ENCODE measurements at places on chromosomes 2 and 18.

DNA sequence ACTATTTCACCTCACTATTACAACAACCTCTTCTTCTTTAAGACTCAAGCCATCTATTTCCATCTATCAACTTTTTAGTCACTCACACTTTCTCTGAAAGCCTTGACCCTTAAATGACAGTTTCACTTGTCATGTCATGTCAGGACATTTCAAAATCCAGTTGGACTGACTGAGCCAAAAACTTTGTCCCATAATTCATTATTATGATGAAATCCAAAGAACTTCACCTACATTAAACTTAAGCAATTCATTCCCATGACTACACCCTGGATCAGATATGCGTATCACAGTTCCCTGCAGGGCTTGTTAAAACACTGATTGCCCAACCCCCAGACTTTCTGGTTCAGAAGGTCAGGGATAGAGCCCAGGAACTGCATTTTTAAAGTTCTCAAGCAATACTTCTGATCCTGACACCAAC is 26.5 kb downstream of the LDAH start:
- no peak for DNase-seq

DNA sequence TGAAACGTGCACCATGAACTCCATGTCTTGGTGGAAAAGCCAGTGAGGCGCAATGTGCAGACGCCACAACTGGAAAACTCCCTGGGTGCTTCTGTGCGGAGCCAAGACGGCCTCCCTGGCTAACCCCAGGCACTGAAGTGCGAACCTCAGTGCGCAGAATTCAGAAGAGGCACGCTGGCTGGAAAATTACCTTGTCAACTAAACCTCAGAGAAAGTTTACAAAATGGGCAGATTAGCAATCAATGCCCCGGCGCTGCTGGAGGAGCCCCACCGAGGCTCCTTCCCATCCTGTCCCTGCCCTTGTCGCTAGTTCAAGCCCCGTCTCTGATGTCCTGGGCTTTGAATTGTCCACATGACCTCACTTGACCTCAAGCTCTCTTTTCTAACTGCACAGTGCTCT is 22.2 kb downstream of the SNORC start:
- DNase-seq, result no peak

- no peak for DNase-seq
Measured at GRCh38 chr2:111702119-111702803, 181.7 kb downstream of the ANAPC1 start.

- DNase-seq, result no peak
Measured at GRCh38 chr2:204370172-204370718, 175.0 kb upstream of the PARD3B start.

GRCh38 chr2:10798783-10799182 is 13.8 kb downstream of the PDIA6 start:
- no peak for DNase-seq

- no peak for DNase-seq
Measured at GRCh38 chr2:28356095-28356911, 36.4 kb upstream of the FOSL2 start.

- DNase-seq, result no peak
Measured at GRCh38 chr2:70671092-70671675, 96.8 kb downstream of the ADD2 start.

DNA sequence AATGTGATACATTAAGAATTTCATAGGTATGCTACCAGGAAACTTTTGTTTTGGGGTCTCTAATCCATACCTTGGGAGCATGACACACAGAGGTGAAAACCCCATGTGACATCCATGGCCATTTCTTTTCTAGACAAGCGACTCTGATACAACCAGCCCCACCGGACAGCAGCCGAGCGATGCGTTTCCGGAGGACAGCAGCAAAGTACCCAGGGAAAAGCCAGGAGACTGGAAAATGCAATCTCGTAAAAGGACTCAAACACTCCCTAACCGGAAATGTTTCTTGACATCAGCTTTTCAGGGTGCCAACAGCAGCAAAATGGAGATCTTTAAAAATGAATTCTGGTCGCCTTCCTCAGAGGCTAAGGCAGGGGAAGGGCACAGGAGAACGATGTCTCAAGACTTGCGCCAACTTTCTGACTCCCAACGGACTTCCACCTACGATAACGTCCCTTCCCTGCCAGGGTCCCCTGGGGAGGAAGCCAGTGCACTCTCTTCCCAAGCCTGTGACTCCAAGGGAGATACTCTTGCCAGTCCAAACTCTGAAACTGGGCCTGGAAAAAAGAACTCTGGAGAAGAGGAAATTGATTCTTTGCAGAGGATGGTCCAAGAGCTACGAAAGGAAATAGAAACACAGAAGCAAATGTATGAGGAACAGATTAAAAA is 48.9 kb downstream of the BMP10 start:
- no peak for DNase-seq

DNA sequence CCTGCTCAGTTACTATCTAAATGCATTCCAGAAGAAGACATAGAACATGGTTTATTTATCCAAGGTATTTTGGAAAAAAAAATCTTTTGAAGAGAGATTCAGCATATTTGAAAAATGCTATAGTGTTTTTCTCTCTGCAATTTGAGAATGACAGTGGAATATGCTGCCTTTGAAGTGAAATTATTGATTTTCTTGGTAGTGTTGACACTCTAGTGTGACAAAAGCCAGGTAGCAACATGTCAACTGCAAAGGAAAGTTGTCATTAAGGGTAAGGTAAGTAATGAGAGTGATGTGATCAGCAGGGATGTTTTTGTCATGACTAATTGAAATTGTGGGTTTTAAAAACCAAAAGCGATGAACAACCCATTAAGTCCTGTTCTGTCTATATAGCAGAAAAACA is 1387.1 kb upstream of the TMEFF2 start:
- DNase-seq, result no peak

DNA sequence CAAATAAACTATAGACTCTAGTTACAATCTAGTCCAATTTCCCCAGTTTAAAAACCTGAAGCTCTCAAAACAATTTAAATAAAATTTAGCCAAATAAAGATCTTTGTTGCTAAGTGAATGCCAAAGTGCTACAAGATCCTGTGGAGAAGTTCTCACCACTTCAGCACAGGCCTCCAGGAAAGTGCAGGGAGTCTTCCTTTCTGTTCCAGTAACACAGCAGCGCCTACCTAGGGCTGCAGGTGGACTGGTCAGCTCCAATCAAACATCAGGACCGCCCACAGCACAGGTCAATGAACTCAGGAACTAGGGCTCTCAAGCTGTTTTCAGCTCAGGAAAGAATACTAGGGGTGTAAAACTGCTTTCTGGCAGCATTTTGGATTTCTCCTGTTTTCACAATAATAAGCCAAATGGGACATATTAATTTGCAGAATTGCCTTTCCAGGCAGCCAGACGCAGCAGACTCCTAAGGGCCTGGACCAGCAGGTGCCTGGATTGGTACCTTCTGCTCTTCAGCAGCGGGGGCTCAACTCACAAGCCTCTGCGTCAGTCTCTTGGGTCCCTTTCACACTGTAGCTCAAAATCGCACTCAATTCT is 1.5 kb downstream of the FAM110C start:
- no peak for DNase-seq

DNA sequence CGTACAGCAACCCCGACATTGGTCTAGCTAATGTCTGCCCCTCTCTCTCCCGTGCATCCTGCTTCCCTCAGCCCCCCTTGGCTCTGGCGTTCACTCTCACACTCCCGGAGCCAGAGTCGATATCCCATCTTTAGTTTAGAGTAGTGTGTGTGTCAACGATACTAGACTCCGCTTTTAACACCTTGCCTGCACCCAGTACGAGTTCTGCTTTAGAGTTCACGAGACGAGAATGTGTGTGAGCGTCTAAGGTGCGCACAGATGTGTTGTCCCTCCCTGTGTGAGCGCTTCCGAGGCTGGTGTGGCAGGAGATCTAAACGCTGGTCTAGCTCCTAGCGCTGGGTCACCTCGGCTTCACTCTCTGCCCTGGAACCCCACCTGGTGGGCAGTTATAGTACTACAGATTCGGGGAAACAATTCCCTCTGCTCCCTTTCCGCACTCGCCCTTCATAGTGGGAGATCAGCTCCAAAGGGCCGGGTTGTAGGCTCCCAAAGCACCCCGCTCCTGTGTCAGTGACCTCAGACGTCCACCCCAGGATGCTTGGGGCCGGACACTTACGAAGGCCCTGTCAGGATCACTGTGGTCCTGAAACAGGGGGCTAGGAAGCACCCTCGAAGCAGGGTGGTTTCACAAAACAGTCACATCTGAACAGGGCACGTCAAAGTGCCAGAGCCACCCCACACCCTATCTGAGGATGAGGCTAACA is 2.6 kb upstream of the CYP26B1 start:
- DNase-seq, result peak; percentile 18

DNA sequence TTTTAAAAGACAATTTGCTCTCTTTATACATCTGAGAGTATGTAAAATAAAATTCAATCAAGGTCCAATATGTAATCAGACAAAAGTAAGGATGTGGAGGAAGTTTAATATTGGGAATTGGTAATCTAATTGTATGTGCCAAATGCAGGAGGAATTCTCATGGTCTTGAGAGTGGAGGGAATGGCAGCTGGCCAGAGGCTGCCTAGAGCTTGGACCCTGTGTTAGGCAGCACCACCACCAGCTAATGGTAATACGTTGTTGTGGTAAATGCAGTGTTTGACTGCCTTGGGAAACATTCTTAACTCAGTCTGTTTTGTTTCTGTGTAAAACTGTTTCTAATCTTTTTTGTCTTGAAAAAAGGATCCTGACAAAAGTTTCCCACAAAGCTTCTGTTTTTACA is 30.0 kb downstream of the GALNT1 start:
- DNase-seq, result no peak

DNA sequence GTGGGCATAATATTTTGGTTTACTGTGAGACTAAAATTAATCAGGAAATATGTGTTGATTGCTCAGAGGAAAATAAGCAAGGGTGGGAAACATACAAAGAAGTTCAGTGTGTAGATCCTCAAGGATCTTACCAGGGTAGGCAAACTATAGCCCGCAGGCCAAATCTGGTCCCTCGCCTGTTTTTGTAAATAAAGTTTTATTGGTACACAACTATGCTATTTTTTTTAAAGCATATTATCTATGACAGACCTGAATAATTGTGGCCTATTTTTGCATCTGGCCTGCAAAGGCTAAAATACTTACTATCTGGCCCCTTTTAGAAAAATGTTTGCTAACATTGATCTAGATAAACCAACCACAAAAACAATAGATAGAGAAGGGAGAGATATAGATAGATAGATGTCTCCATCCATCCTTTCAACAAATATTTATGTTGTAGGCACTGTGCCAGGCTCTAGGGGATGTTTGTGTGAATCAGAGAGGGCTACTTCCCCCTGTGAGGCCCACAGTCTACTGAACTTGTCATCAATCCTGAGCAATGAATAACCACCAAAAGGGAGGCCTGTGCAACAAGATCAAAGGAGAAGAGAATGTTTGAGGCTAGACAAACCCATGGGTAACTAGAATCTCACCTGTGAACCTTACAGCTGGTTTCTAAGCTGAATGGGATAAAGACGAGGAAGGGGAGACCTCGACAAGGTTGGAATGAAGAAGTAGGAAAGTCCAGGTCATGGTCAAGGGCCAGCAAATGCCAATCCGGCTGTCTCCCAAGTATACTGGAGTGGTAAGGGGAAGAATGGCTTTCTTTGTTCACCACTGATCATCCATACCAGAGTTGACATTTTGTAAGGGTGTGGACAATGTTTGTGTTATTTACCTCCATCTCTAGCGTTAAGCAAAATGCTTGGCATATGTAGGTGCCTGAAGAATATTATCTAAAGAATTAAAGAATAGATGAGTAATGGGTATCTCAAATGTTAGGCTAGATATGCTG is 23.6 kb downstream of the ALPK2 start:
- DNase-seq, result no peak

GRCh38 chr18:2547477-2548087 is 23.7 kb downstream of the METTL4 start:
- no peak for DNase-seq

DNA sequence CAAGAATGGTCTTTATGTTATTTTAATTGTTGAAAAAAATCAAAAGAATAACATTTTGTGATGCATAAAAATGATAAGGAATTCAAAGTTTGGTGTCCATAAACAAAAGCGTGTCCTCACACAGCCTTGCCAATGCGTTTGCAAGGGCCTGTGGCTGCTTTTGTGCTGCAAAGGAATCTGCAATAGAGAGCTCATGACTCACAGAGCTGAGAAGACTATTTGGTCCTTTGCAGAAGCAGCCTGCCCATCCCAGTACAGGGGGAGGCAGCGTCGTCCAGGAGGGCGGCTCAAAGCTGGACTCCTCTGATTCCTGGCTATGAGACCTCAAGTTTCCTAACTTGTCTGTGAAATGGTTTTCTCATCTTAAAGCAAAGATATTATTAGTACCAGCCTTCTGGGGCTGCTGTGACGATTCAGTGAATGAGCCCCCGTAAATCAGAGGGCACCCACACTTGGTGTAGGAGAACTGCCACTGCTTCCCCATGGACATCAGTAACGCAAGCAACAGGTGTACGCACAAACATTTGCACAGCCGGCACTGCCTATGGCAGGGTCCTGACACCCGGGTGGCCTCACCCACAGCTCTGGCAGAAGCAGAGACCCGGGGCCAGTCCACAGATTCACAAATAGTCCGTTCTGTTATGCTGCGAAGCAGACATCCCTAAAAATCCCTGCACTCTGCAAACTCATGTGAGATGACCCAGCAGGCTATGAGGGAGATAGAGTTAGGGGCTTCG is 70.6 kb upstream of the ASAP2 start:
- no peak for DNase-seq

- DNase-seq, result no peak
Measured at GRCh38 chr2:167134381-167135072, 246.2 kb downstream of the XIRP2 start.

DNA sequence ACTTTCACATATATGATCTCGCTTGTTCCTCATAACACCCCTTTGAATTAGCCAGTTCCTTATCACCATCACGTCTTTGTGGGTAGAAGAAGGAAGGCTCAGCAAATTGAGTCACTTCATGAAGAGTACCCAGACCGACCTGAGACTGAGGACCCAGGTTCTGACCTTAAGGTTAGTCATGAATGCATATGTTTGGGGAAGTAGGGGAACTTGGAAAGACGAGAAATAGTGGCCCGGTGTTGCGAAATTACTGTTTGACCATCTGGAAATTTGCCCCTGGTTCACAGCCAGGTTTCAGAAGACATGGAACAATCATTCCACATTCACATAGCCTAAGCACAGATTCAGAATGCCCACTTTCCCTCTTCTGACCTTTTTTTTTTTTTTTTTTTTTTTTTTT is 59.8 kb downstream of the MEIS1 start:
- DNase-seq, result no peak

DNA sequence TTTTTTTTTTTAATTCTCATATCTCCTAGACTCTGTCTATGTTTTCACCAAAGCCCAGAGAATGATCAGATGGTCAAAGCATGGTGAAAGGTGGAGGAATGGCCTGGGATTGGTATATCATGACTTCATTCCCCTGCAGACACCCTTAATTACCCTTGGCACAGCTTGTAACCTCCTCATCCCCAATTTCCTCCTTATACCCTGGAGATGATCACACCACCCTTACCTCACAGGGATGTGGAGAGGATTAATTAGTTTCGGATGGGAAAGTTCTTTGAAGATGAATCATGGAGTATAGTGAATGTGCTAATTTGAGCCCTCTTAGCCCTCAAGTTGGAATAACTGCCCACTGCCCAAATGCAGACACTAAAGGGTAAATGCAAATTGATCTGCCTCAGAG is 138.0 kb upstream of the LYPD6 start:
- no peak for DNase-seq

Measured in NCI-H524 treated with DMSO at 0.1 percent for 48 hours (cell line).